ENCODE measurements at places on chromosomes 3 and 15.

GRCh38 chr15:70361106-70361505 is 263.4 kb upstream of the TLE3 start:
- DNase-seq, result no peak

GRCh38 chr3:87044846-87045245 is 53.9 kb upstream of the VGLL3 start:
- DNase-seq, result no peak

DNA sequence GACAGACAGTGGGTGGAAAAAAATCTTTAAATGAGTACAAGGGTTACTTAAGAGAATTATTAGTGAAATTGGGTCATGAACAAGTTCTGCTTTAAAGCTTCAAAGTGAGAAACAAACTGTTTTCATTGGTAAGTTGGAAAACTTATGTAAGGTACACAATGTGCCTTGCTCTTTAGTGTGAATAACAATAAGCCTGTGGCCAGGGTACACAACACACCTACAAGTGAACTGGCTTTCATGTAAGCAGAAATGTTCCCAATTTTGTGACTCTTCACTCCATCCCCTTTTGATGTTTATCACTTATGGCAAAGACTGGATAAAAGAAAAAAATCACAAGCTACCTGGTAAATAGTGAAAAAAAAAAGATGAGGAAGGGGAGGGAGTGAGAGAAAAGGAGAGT is 253.7 kb downstream of the ZBTB20 start:
- no peak for DNase-seq

DNA sequence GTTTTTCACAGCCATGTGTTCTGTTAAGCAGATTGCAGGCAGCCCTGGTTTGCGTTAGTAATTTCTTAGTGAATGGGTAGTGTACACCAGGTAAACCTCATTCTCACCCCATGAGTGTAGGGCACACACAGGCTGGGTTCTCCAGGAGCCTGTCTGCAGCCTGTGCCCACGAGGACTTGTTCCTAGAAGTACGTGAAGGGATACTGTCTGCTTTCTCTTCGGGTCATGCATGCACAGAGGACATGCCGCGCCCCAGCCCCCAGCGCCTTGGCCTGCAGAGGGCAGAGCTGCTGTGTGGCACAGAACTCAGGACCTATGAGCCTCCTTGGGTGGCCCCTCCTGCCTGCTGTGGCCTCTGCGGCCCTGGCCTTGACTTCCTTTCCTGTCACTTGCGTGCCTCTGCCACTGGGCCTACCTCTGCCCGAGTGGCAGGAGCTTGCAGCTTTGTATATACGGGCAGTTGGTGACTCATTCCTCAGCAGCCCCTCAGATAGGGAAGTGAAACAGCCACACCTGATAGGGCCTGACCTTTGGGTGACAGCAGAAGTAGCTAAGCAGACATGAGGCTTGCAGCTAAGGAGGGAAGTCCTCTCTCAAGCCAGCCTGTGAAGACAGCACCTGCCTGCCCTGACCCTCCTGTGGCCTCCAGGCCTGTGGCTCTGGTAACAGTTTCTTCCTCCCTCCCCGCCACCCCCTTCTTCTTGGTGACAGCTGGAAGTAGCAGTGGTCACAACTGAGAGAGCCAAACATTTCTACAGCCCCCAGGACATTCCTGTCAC is 19.5 kb downstream of the PPCDC start:
- no peak for DNase-seq

DNA sequence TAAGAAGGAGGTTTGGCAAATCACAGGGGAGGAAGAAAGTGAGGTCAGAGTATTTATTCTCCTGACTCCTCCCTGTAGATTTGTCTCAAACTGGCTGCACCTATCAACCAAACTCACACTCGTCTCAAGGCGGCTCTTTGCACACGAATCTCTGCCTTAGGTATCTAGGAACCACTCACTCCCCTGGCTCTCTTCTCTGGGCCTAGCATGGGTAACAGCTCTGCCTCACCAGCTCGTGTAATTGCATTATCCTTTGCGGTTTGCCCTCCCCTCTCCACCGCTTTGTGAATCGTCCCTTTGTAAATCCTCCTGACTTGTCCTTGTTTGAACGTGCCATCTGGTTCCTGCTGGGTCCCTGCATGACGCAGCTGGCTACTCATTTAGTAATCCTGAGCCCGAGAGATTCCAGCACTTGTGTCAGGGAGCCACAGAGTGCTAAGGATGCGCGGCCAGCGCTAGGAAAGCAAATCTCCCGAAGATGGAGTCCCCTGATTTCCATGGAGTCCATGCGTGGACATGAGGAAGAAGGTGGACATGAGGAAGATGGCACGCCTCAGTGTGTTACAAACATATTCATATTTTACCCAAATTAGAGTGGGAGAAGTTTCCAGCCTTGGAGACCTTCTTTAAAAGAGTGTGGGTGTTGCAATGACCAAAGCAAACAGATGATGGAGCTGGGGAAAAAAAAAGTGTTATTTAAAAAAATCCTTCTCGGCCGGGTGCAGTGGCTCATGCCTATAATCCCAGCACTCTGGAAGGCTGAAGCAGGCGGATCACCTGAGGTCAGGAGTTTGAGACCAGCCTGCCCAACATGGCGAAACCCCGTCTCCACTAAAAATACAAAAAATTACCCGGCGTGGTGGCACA is 26.7 kb downstream of the NRROS start:
- peak; percentile 21 for DNase-seq

- DNase-seq, result no peak
Observed at GRCh38 chr3:114622001-114622400, 328.2 kb downstream of the TIGIT start.

DNA sequence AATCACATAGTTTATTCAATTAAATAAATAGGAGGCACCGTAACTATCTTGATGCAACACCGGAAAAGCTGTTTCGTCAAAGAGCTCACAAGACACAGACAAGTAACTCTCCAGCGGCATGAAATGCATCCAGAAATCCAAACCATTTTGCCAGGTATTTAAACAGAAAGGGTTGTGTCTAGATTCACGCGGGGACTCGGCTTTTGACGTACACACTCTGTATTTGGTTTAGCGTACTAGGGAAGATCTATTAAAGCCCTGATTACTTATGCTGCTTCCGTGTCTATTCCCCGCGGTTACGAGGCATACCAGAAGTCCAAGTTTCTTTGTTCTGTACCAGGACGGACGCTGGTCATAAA is 718 bp downstream of the BNIP2 start:
- DNase-seq, result peak; percentile 25

- DNase-seq, result no peak
Observed at GRCh38 chr3:171865191-171865865, 22.2 kb downstream of the TMEM212 start.

GRCh38 chr3:24396338-24396737 is 98.3 kb downstream of the THRB start:
- no peak for DNase-seq

DNA sequence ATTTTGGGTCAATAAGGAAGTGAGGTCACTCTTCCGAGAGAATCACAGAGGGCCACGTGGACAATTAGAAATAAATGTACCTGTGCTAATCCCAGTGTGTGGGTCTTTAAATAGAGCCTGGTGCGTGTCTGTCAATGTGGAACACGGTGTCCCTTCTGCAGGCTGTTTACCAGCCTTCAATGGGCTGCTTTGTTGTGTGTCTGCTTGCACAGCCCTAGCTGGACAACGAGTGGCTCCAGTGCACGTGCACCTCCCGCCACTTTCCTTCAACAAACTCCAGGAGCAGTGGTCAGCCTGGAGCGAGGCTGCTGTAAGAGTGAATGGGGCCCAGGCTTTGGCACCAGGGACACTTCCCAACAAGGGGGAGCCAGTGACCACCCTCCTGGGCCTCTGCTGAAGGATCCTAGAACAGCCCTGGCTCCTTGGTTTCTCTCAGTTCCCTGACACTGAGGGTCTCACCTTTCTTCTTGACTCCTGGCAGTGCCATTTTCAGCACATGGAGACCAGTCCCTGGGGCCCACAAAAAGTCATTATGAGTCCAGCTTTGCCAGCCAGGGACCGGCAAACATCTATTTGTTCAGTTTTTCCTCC is 76.1 kb downstream of the ISG20 start:
- DNase-seq, result no peak

DNA sequence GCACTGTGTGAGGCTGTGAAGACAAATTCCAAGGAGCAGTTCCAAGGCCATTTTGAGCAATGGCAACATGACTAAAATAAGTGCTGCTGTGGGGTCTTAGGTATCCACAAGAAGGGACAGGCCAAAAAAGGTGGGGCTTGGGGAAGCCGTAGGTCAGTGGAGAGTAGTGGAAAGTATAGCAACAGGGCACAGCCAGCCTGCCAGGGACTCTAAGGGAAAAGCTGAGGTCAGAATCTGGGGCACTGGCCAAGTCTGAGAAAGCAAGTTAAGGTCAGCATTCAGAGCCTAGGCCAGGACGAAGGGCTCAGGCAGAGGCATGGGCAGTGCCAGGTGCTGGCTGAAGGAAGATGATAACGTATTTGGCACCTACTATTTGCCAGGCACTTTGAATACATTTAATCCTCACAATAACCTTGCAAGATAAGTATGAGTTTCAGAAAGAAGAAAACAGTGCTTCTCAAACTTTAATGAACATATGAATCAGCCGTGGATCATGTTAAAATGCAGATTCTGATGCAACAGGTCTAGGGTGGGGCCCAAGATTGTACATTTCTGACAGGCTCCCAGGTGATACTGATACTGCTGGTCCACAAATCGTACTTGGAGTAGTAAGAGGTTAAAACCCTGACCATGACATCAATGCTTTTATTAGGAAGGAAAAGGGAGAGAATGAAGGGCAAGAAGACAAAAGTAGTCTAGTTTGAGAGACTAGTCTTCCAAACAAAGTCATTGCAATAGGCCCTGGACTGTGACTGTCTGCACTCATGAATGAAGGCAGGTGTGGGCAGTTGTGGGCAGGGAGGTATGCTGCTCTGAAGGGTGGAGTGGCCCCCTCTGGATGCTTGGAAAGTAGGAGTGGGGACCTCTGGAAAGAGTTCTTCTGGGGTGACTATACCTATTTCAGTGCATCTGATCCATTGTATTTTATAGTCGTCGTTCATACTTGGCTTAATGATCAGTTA is 106.3 kb upstream of the ANKRD28 start:
- DNase-seq, result no peak

GRCh38 chr3:87307805-87308204 is 31.4 kb upstream of the POU1F1 start:
- no peak for DNase-seq
